ENCODE measurements at places on chromosomes 1 and 21.

GRCh38 chr1:48543854-48544253 lies 71.8 kb upstream of the SPATA6 start:
- no peak for DNase-seq
- no peaks in the 10 kb centered on the region for H3K36me3 ChIP-seq
- peaks cover 11% of the 10 kb centered on the region for H3K27me3 ChIP-seq
- no peaks in the 10 kb centered on the region for H3K4me1 ChIP-seq
- H3K27ac ChIP-seq: no peak overlapping the region
- H3K4me3 ChIP-seq: no peak overlapping the region

DNA sequence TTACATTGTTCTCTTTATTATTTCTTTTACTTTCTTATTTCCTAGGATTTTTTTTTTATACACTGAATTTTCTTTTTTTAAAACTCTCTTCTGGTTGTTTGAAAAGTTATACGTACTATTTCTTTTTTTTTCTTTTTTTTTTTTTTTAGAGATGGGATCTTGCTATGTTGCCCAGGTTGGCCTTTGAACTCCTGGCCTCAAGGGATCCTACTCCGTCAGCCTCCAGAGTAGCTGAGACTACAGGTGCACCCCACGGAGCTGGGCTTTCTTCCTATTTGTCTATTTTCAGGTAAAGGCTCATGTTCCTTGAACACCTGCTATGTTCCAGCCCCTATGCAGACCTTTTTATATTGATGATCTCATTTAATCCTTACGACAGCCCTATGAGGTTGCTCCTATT lies 29.4 kb upstream of the DYRK1A start:
- H3K27me3 ChIP-seq: no peaks in the 10 kb centered on the region
- H3K36me3 ChIP-seq: no peaks in the 10 kb centered on the region
- no peak for DNase-seq
- H3K4me1 ChIP-seq: peaks cover 25% of the 10 kb centered on the region

DNA sequence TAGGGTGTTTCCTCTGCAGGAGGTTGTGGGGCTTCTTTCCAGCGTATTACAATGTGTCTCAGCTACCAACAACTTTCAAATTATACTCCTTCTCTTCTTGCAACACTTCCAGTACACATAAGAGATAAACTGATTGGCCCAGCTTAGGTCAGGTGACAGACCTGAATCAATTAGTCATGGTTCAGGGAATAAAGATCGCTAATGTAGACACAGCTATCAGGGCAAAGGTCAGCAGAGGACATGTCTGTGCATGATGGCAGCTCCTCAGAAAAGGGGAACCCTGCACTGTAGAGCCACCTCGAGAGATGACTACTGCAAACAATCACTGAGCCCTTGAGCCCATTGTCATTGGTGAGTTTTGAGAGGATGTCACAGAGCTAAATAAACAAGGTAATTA lies 36.8 kb upstream of the PKN2 start:
- no peaks in the 10 kb centered on the region for H3K27me3 ChIP-seq
- no peaks in the 10 kb centered on the region for H3K36me3 ChIP-seq
- H3K4me1 ChIP-seq: no peaks in the 10 kb centered on the region

DNA sequence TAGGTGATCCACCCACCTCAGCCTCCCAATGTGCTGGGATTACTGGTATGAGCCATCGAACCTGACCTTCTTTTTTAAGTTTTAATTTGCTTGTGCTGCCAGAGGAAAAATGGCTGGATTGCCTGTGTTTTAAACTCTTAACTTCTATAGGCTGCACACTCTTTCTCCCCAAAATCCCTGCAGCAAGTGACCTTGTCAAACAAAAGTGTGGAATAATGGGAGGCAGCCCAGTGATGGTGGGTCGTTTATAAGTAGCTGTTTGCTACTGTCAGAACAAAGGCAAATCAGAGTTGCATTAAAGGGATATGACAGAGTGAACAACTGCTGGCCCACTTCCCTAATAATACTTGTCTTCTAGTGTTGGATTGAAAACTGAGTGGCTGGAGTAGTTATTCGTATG lies 74.2 kb downstream of the ADGRL2 start:
- no peak overlapping the region for H3K4me3 ChIP-seq
- DNase-seq: no peak
- H3K27me3 ChIP-seq: no peaks in the 10 kb centered on the region
- peaks cover 17% of the 10 kb centered on the region for H3K4me1 ChIP-seq

GRCh38 chr1:88327391-88328267 lies 356.4 kb upstream of the PKN2 start:
- peaks cover 11% of the 10 kb centered on the region for H3K4me1 ChIP-seq
- H3K27me3 ChIP-seq: no peaks in the 10 kb centered on the region
- DNase-seq: peak; percentile 29
- H3K4me3 ChIP-seq: no peak overlapping the region
- H3K36me3 ChIP-seq: no peaks in the 10 kb centered on the region

DNA sequence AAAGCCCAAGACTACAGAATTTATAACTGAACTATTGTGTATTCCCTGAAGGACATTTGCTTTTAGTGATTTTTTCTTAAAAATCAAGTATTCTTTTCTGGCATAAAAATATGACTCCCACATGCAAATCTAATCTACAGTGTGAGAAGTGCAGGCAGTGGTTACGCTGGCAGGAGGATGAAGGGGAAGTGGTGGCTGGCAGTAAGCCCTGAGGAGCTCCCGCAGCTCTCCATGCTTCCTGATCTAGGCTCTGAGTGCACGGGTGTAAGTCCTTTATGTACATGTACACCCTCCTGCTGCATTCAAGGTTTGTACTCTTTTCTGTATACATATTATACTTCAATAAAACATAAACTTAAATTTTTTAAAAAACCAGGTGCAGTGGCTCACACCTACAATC lies 67.5 kb upstream of the PRDX6 start:
- DNase-seq: no peak
- peaks cover 22% of the 10 kb centered on the region for H3K4me1 ChIP-seq
- H3K4me3 ChIP-seq: no peak overlapping the region
- no peaks in the 10 kb centered on the region for H3K36me3 ChIP-seq
- H3K27me3 ChIP-seq: no peaks in the 10 kb centered on the region

GRCh38 chr1:82560566-82560965 lies 759.8 kb downstream of the ADGRL2 start:
- no peaks in the 10 kb centered on the region for H3K27me3 ChIP-seq
- H3K27ac ChIP-seq: no peak overlapping the region
- H3K4me3 ChIP-seq: no peak overlapping the region
- H3K4me1 ChIP-seq: 0 out of 2 replicates have a peak, but pooled peaks cover 5% of the 10 kb centered on the region

- H3K4me1 ChIP-seq: no peaks in the 10 kb centered on the region
- no peak overlapping the region for H3K27ac ChIP-seq
- H3K4me3 ChIP-seq: no peak overlapping the region
Measured at GRCh38 chr21:42609811-42610210, 43.6 kb upstream of the PDE9A start.

- H3K27me3 ChIP-seq: peaks cover 56% of the 10 kb centered on the region
- DNase-seq: no peak
- H3K4me1 ChIP-seq: no peaks in the 10 kb centered on the region
- H3K36me3 ChIP-seq: no peaks in the 10 kb centered on the region
- no peak overlapping the region for H3K27ac ChIP-seq
- no peak overlapping the region for H3K4me3 ChIP-seq
Measured at GRCh38 chr1:34896612-34897011, 32.8 kb downstream of the DLGAP3 start.
